G401 (cell line): ENCODE measurements at places on chromosomes 1 and 21.

- DNase-seq, result no peak
These were observed 33.7 kb downstream of the PRDM15 start for GRCh38 chr21:41845310-41846032.

DNA sequence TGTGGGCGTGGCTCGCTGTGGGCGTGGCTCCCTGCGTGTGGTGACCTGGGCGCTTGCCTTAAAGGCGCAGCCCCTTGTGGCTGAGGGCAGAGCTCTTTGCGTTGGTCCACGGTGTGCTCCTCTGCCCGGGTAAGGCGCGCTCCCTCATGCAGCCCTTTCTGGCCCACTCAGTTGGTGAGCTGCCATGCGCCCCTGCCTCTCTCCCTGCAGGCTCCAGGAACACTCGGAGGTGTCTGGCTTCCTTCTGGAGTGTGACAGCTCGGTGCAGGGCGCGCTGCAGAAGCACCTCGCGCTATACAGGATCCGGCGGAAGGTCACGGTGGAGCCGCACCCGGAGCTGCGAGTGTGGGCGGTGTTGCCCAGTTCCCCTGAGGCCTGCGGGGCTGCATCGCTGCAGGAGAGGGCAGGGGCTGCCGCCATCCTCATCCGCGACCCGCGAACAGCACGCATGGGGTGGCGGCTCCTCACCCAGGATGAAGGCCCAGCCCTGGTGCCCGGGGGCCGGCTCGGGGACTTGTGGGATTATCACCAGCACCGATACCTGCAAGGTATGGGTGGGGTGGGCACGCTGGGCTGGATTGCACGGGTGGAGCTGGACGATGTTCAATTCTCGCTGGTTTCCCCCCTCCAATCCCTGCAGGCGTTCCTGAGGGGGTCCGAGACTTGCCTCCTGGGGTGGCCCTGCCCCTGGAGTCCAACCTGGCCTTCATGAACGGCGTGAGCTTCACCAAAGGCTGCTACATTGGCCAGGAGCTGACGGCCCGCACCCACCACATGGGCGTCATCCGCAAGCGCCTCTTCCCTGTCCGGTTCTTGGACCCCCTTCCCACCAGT, 9.1 kb downstream of the IBA57 start:
- no peak for DNase-seq

DNA sequence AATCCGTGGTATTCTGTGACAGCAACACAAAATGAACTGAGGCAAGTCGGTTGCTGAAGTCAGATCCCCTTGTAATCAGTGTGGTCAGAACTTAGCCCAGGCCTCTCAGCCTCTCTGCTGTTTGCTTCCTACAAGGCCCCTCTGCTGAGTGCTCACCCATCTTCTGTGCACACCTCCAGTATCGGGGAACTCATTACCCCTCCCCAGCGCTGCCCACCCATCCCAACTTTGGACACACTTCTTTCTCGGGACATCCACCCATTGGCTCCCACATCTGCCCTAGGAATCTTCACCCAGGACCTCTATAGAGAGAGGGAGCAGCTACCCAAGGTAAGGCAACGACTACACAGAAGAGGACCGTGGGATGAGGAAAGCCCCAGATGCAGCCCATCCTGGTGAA, 217.5 kb downstream of the MATN1 start:
- no peak for DNase-seq

DNA sequence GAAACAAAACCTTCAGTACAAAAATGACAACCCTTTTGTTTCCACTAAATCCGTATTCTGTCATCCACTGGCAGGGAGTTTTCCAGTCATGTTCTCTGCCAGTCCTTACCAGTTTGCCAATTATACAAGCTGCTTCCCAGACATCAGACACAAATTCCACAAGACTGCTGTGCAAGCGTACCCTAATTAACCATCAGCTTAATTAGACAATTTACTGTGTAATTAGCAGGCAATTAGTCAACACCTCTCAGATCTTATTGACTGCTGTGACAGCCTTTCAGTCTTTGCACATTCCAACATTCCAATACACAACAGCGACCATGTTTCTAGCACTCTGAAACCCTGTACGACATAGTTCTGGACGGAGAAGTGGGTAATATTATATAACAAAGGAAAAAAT, 420.1 kb downstream of the DPYD start:
- no peak for DNase-seq

GRCh38 chr1:107552781-107553180, 411.9 kb downstream of the NTNG1 start:
- no peak for DNase-seq

DNA sequence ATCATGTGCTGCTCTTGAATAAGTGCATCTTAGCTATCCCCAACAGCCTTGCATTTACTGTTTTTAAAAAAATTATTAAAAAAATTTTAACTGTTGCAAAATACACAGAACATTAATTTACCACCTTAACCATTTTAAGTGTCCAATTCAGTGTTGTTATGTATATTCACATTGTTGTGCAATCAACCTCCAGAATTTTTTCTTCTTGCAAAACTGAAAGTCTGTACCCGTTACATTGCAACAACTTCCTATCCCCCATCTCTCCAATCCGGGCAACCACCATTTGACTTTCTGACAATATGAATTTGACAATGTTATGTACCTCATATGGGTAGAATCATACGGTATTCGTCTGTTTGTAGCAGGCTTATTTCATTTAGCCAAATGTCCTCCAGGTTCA, 83.1 kb downstream of the FMN2 start:
- DNase-seq, result no peak

GRCh38 chr1:22323141-22323845, 128.4 kb upstream of the ZBTB40 start:
- no peak for DNase-seq

GRCh38 chr1:63319046-63320021, 3.0 kb upstream of the FOXD3 start:
- DNase-seq, result no peak

DNA sequence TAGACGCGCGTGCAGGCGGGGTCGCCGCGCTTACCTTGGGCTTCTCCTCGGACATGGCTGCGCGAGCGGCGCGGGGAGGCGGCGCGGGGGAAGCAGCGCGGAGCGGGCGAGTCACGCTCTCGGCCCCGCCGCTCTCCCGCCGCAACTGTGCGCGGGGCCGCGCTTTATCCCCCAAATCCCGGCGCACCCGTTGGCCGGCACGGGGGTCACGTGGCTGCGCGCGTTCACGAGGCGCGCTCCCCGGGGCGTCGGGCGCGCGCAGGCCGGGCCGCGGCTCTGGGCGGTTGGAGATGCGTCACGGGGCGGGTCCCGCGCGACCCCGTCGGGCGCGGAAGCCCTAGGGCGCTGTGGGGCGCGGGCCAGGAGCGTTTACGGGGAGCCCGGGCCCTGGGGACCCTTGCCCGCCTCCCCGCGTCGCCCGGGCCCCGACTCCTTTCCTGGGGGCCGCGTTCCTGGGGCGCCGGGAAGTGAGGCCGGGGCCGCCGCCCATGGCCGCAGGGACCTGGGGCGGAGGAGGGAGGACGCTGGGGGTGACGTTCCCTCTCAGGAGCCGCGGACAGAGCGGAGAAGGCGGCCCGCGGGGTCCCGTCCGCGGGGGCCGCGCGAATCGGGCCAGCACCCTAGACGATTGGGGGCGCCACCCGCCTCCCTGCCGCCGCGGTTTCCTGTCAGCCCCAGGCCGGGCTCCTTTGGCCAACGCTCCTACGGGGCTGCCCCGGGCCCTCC, at the start of gene SUMO3:
TSS of gene SUMO3 (minus strand) at position 149 of the 726 bp plus-strand sequence. CDS start at position 55, 94 bp downstream.
- DNase-seq, result peak; percentile 66

- no peak for DNase-seq
These were observed 35.8 kb downstream of the C1orf198 start for GRCh38 chr1:230832476-230832875.

- no peak for DNase-seq
These were observed 167.0 kb downstream of the NEGR1 start for GRCh38 chr1:72115290-72115689.

GRCh38 chr21:33018707-33019465, 6.8 kb upstream of the OLIG2 start:
- no peak for DNase-seq

DNA sequence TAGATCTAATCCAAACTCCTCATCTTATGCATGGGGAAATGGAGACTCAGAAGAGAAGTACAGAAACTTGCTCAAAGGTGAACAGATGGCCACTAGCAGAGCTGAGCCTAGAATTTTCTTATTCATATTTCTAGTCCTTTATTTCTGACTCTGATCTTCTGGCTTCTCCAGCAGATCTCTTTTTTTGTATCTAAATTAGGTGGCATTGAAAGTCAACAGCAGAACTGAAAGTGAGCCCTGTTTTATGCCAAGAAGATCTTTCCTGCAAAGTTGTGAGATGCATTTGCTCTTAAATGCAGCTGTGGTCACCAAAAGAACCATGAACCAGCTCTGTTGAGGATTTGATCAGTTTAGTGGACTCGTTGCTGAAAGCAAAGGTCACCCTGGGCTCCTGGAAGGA, 75.5 kb downstream of the KAZN start:
- DNase-seq, result no peak

DNA sequence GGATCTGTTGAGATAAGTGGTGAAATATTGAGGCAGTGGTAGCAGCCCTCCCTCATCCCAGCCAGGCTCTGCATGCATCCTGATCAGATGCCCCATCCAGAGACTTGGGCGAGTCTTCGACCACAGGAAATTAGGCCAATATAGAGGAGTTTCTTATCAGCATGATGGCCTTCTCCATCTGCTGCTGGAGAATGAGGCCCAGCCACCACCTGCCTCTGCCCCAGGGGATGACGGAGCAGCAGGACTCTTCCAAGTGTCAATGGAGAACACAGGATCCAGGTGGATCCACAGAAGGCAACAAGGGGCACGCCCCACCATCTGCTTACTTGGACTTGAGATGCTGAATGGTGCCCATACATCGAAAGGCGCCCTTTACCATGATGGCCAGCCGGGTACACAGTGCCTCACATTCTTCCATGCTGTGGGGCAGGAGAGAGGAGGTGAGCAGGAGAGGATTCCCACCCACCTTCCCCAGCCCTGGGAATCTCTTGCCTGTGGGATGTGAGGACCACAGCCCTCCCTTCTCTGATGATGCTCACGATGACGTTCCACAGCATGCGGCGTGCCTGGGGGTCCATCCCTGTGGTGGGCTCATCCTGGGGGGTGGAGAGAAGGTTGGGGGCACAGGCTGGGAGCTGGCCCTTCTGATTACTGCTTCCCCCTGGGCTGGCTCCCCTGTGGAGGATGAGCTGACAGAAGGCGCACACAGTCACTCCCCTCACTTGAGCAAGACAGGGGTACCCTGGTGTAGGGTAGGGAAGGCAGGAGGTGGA, 91.5 kb upstream of the GCLM start:
- peak; percentile 19 for DNase-seq

- no peak for DNase-seq
These were observed 1891.2 kb downstream of the NCAM2 start for GRCh38 chr21:22889445-22889844.

DNA sequence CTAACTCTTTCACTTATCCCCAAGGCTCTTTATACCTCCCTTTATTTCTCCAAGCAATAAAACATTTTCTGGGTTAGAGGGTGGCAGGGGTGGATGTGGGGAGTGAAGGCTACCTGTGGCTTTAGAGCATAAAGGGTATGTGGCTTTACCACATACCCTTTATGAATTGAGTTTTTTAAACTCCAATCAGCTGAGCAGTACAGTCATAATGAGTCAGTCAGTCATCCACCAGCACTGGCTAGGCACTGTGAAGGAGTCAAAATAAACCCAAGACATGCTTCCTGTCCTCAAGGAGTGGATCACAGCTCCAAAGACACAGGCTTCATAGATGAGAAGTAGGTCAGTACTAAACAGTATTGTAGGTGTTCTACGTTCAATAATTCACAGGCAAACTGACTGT, 2.6 kb upstream of the TDRD10 start:
- DNase-seq, result no peak

DNA sequence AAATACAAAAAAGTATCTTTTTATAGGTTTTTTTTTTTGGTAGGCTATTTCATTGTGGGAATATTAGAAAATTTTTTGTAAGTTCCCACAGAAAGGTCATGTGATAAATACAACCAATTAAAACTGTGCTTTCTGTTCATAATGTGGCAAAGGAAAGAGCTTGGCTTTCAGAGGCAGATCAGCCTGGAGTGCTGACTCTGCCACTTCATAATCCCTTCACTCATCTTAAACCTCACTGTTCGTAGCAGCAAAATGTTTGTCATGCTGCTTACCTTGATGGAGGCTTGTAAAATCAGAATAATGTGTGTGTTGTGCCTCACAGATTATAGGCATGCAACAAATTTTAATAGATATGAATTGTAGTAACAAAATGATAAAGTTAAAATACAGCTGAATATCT, 176.8 kb downstream of the ZP4 start:
- no peak for DNase-seq

DNA sequence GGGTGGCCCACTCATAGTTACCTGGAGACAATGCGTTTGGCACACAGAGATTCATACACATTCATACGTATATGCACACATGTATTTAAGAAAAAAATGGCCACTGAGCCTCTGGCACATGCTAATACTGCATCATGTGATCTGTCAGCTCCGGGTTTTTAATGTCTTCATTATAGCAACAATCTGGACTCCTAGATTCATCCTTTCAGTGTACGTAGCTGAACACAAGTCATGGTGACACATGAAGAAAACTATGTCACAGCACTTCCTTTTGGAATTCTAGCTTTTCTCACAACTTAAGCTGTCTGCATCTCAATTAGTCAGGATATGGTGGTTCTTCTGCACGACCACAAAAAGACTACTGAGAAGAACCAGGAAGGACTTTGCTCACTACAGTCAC, 24.7 kb downstream of the HSF2BP start:
- DNase-seq, result no peak

DNA sequence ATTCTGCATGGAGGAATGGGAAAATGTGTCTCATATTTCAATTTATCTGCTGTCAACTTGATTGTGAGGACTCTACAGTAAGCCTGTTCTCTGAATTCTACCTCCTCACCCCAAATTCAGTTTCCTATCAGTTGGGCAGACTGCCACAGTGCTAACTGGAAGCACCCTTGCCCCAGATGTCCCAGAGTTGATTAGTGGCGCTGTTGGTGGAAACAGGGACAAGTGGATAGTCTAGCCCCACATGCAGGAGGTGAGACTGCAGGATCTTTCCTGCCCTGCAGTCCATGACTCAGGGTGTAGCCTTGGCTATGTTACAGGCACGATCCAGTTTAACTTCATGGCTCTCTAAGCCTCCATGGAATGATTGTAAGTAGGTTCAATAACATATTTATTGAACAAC, 22.1 kb downstream of the ADAM30 start:
- no peak for DNase-seq
